ENCODE measurements at places on chromosomes 4 and X. TPM values are rescaled to one million over a fixed set of nuclear protein-coding genes. Genes with fewer than 3 reads are reported as not detected.

Gene AR
- total RNA-seq: 1.4 TPM

Gene FGFBP1
- not detected for total RNA-seq

Gene ADGRG4
- total RNA-seq: not detected

Gene HMX1
- not detected for total RNA-seq

Gene WDR17
- total RNA-seq: 0.22 TPM

Gene SASH3
- total RNA-seq: 117 TPM

Gene SMIM10
- not detected for total RNA-seq

Gene CTAG1A
- total RNA-seq: not detected

GRCh38 chr4:74377714-74378113, 12.8 kb downstream of the EREG start:
- H3K27ac ChIP-seq: no peak overlapping the region
- no peaks in the 10 kb centered on the region for H3K4me1 ChIP-seq
- H3K4me3 ChIP-seq: no peak overlapping the region
- H3K36me3 ChIP-seq: no peaks in the 10 kb centered on the region
- DNase-seq: no peak

DNA sequence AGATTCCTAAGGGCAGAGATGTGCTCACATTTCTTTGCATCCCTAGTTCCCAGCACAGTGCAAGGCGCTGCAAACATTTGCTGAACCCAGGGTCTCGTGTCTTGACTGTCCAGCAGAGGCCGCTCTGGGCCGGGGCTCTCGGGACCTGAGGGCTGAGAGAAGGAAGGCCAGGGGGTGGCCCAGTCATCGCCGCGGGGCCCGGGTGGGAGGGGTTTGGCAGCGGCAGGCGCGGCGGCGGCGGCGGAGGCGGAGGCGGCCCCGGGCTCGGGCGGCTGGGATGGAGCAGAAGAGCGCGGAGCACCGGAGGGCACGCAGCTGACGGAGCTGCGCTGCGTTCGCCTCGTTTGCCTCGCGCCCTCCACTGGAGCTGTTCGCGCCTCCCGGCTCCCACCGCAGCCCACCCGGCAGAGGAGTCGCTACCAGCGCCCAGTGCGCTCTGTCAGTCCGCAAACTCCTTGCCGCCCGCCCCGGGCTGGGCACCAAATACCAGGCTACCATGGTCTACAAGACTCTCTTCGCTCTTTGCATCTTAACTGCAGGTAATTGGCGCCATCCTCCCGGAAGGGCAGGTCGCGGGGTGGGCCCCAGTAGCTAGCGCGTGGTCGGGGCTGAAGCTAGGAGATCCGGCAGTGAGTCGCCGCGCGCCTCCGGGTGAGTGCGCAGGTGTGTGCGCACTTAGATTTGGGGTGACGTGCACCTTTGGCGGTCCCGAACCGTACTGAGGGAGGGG, at the start of gene PARM1:
TSS of gene PARM1 (plus strand) at position 285 of the 730 bp plus-strand sequence. CDS start at position 497, 212 bp downstream.
- H3K4me1 ChIP-seq: no peaks in the 10 kb centered on the region
- DNase-seq: no peak
- H3K27ac ChIP-seq: no peak within 1 kb of the TSS
- peaks cover 20% of the 10 kb centered on the region for H3K27me3 ChIP-seq
- no peak within 1 kb of the TSS for H3K4me3 ChIP-seq

GRCh38 chrX:103793545-103793940, 16.9 kb downstream of the PLP1 start:
- H3K27me3 ChIP-seq: no peaks in the 10 kb centered on the region
- no peak overlapping the region for H3K27ac ChIP-seq
- no peak for DNase-seq
- no peaks in the 10 kb centered on the region for H3K4me1 ChIP-seq
- H3K4me3 ChIP-seq: no peak overlapping the region
- no peaks in the 10 kb centered on the region for H3K36me3 ChIP-seq

GRCh38 chrX:21735038-21735767, 22.7 kb downstream of the SMPX start:
- H3K27ac ChIP-seq: no peak overlapping the region
- no peaks in the 10 kb centered on the region for H3K4me1 ChIP-seq
- DNase-seq: no peak
- H3K36me3 ChIP-seq: no peaks in the 10 kb centered on the region
- no peak overlapping the region for H3K4me3 ChIP-seq

- no peaks in the 10 kb centered on the region for H3K4me1 ChIP-seq
- DNase-seq: no peak
- H3K27me3 ChIP-seq: no peaks in the 10 kb centered on the region
- no peak overlapping the region for H3K4me3 ChIP-seq
Measured at GRCh38 chr4:6386091-6386490, 86.3 kb downstream of the PPP2R2C start.

- no peak overlapping the region for H3K27ac ChIP-seq
- no peak overlapping the region for H3K4me3 ChIP-seq
- H3K27me3 ChIP-seq: no peaks in the 10 kb centered on the region
- no peaks in the 10 kb centered on the region for H3K36me3 ChIP-seq
- H3K4me1 ChIP-seq: no peaks in the 10 kb centered on the region
Measured at GRCh38 chr4:78331965-78332364, 219.6 kb upstream of the ANXA3 start.

- no peak overlapping the region for H3K27ac ChIP-seq
- DNase-seq: no peak
- no peak overlapping the region for H3K4me3 ChIP-seq
- H3K4me1 ChIP-seq: no peaks in the 10 kb centered on the region
- no peaks in the 10 kb centered on the region for H3K27me3 ChIP-seq
Measured at GRCh38 chr4:19623866-19624265, 627.8 kb upstream of the SLIT2 start.

GRCh38 chr4:73429826-73430587, 6.0 kb upstream of the AFP start:
- no peak overlapping the region for H3K27ac ChIP-seq
- no peak for DNase-seq
- H3K4me1 ChIP-seq: no peaks in the 10 kb centered on the region
- H3K36me3 ChIP-seq: no peaks in the 10 kb centered on the region
- H3K4me3 ChIP-seq: no peak overlapping the region

DNA sequence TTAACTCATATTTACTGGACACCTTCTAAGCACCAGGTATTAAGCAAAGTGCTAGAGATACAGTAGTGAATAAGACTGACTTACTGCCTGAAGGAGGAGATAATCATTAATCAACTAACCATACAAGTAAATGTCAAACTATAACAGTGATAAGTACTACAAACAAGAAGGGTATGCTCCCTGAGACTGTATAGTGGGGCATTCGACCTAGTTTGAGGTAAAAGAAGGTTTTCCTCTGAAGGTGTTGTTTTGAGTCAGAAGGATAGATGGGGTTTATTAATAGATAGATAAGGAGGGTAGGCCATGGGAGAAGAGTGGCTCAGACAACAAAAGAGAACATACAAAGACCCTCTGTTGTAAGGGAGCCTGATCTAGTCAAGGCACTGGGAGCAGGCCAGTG, 105.4 kb downstream of the DDIT4L start:
- no peaks in the 10 kb centered on the region for H3K27me3 ChIP-seq
- H3K27ac ChIP-seq: no peak overlapping the region
- DNase-seq: no peak
- no peaks in the 10 kb centered on the region for H3K4me1 ChIP-seq

DNA sequence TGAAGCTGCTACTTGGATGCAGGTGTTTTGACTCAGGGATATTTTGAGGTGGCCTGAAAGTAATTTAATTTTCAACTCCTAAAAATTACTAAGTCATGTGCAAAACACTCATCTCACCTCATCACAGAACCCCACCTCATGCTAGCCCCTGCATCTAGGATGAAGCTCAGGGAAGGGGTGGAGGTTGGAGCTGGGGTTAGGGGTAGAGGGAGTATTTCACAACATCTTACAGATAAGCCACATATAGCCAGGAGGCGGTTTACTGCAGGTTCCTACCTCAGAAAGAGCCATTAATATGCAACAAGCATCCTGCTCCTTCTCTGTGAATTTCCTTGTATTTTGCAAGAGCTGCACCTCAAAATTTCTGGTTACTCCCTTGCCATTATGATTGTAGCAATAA, 70.5 kb upstream of the TSPAN5 start:
- H3K4me3 ChIP-seq: no peak overlapping the region
- no peak for DNase-seq
- H3K4me1 ChIP-seq: peaks cover 3% of the 10 kb centered on the region
- H3K27me3 ChIP-seq: no peaks in the 10 kb centered on the region
- no peaks in the 10 kb centered on the region for H3K36me3 ChIP-seq

GRCh38 chr4:119113033-119113655, 22.5 kb upstream of the MYOZ2 start:
- no peak overlapping the region for H3K27ac ChIP-seq
- H3K4me3 ChIP-seq: no peak overlapping the region
- no peak for DNase-seq

DNA sequence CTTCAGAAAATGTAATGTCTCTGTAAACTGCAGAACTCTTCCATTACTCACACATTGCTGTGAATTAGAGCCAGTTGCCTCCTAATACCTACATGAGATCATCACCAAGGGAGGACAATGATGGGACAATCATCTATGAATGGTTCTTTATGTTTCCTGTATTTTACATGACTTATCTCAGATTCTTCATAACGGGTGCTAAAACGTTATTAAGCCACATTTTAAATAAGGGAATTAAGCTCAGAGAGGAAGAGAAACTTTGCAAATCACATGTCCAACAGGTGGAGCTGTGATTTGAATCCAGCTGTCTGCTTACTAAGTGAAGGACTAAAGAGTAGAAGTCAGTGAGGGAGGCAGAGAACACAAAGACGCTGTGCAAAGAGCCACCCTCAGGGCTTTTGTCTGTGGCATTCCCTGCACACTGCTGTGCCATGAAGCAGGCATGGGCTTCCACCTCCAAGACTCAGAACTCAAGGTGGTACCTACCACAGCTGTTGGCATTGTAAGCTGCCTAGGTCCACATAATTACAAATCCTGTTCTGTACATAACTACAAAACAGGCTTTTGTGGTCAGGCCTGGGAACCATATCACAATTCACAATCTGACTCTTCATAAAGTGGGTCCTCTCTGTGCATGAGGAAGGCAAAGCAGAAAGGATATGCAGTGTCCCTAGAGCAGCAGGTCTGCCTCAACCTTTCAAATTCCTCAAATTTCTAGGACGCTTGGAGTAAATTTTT, 12.8 kb downstream of the TBC1D9 start:
- no peak overlapping the region for H3K4me3 ChIP-seq
- DNase-seq: no peak
- peaks cover 2% of the 10 kb centered on the region for H3K27me3 ChIP-seq
- no peak overlapping the region for H3K27ac ChIP-seq
- H3K4me1 ChIP-seq: no peaks in the 10 kb centered on the region

GRCh38 chr4:141246243-141246642, 25.5 kb downstream of the ZNF330 start:
- no peak for DNase-seq
- H3K36me3 ChIP-seq: no peaks in the 10 kb centered on the region
- H3K4me3 ChIP-seq: no peak overlapping the region
- no peak overlapping the region for H3K27ac ChIP-seq
- no peaks in the 10 kb centered on the region for H3K4me1 ChIP-seq

- H3K36me3 ChIP-seq: no peaks in the 10 kb centered on the region
- no peak for DNase-seq
Measured at GRCh38 chrX:82237328-82237727, 1035.4 kb downstream of the SH3BGRL start.

- peak overlapping the region; percentile 27 for H3K4me3 ChIP-seq
- H3K4me1 ChIP-seq: no peaks in the 10 kb centered on the region
- DNase-seq: peak; percentile 40
- H3K27ac ChIP-seq: no peak overlapping the region
Measured at GRCh38 chr4:80840396-80840795, 190.1 kb upstream of the BMP3 start.
